ENCODE measurements at places on chromosomes 3 and 15.

GRCh38 chr3:4065085-4065484 is 238.1 kb upstream of the SETMAR start:
- DNase-seq: no peak

DNA sequence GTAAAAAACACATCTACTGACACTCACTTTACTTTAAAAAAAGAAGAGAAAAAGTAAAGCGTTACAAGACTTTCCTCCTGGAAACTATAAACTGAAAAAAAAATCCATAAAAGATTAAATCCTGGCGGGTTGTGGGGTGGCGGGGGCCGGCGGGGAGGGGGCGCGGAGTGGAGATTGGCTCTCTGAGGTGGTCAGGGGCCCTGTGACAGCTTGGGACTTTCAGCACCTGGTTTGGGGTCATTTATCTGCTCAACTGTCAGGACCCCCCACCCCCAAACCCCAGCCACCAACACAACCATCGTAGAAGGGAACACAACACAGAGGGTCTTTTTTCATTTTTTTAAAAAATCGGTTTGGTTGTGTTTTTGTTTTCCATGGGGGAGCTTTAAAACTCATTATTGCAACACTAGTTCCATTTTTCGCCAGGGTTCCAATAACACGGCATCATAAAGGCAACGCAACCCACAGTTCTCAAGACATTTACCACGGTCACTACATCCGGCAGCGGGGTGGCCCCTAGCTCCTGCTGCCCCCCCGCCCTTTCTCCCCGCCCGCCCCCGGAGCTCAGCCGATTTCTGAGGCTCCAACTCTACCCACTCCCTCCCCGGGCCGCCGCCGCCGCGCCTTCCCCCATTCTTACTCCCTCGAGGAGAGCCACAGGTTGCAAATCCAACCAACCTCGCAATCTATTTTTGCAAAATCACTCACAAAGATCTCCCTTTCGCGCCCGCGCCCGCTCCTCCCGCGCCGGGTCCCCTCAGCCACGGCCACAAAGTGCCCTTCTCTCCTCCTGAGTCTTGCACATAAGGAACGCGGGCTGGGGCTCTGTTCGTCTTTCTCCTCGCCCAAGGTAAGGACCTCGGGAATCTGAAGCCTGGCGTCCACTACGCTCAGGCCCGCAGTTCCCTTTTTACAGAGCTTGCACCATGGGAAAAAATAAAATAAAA is 1.8 kb downstream of the BCL6 start:
- peak; percentile 39 for DNase-seq

DNA sequence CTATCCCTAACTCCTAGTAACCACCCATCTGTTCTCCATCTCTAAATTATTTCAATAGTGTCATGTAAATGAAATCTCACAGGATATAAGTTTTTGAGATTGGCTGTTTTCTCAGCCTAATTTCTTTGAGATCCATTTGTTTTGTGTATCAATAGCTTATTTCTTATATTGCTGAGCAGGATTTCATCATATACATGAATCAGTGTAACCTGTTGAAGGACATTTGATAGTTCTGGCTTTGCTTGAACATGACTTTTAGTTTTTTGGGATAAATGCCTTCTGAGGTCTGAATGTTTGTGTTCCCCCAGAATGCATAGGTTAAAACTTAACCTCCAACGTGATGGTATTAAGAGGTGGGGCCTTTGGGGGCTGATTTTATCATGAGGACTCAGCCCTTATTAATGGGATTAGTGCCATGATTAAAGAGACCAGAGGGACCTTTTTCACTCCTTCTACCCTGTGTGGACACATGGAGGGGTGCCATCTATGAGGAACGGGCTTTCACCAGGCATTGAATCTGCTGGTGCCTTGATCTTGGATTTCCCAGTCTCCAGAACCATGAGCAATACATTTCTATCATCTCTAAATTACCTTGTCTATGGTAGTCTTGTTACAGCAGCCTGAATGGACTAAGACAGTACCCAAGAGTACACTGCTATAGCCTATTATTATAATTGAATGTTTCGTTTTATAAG is 118.3 kb downstream of the FNDC3B start:
- no peak for DNase-seq

- DNase-seq: no peak
Observed at GRCh38 chr3:52453496-52454249, at the start of gene TNNC1. Gene TNNC1, minus strand, starts transcription at chr3:52454041. Its CDS starts 26 bp downstream, at chr3:52454015.

- DNase-seq: peak; percentile 74
Observed at GRCh38 chr3:74443102-74443501, 171.4 kb downstream of the CNTN3 start.

GRCh38 chr15:34331809-34332208 is 5.8 kb downstream of the SLC12A6 start:
- no peak for DNase-seq
